ENCODE measurements at places on chromosomes 12 and 14.

GRCh38 chr14:89813617-89814031, 140.9 kb downstream of the EFCAB11 start:
- DNase-seq, result no peak

- no peak for DNase-seq
Observed at GRCh38 chr12:3527736-3528135, 36.7 kb downstream of the PRMT8 start.

GRCh38 chr12:96948782-96949181, 41.7 kb downstream of the NEDD1 start:
- no peak for DNase-seq

DNA sequence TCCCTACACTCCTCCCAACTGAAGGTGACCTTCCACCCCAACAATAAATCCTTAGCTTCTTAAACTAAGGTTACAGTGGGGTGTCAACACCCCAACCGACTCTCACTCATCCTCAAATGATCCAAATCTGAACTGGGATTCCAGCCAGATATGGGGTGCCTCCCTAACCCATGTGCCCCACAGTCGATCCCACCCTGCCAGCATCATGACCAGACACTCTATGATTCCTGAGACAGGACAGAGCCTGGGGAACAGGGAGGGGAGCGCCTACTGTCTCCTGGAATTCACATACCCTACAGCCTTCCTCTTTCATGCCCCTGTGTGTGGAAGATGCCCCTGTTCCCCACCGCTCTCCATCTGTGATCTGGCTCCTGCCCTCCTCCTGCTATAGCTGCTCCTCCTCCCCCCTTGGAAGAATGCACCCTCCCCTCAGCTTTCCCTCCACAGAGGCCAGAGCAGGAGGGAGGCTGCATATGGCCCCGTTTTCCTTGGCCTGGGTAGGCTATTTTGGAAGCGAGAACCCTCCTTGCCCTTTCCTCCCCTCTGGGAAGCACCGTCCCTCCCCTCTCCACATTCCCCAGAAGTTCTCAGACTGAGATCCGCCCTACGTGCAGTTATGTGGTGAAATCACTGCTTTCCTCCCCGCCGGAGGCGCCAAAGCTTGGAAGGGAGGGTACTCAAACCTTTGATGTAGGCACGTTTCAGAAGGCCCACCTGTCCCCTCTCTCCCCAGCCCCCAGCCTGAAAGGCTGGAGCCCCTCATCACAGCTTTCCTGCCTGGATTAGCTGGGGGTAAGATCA, 48.0 kb downstream of the SMUG1 start:
- no peak for DNase-seq

- DNase-seq, result no peak
Observed at GRCh38 chr14:100342195-100342594, 19.1 kb downstream of the SLC25A47 start.

GRCh38 chr14:104081261-104081835, 4.2 kb upstream of the ASPG start:
- no peak for DNase-seq

DNA sequence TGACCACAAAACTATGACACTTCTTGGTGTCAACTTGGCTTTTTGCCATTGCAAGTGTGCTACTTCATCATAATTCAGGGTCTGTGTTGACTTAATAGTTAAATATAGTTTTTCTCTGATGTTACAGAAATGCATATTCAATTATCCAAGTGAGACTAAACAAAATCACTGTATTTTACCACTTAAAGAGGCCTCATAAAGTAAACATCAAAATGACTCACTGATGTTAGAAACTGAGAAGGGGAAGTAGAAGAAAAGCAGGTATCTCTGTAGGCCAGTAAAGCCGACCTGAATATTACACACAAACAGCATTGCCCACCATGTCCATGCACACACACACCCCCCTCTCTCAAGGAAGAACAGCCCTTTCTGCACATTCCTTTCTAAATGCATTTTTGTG, 55.4 kb downstream of the RPAP3 start:
- DNase-seq, result no peak

DNA sequence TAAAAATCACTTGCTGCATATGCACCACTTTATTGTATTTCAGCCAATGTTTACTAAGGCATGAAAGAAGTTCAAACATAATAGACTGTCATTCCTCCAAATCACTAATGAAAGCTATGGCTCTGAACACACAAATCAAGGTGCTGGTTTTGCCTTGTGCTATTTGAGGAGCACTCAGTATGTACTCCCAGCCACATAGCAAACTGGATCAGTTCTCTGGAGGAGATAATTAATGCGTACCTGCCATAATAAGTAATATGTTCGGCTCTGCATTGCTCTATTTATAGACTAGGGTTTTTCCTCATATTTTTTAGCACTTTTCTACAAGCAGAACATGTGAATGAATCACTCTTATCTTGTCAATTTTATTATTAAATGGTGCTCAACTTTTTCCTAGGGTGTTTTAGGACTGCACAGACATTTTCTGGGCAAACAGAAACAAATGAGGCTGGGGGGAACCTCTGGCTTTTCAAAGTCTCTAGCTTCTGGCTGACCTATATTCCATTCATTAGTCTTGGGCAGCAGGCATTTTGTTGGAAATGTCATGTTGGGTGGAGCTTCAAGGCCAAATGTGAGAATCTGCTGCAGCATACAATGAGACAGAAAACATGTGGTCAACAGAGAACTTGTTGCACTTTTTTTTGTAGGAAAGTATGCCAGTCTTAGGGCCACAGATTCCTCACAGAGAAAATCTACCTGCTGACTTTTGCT, 88.4 kb downstream of the GRIP1 start:
- no peak for DNase-seq

- DNase-seq, result no peak
Observed at GRCh38 chr12:94340573-94340972, 119.1 kb downstream of the CEP83 start.

DNA sequence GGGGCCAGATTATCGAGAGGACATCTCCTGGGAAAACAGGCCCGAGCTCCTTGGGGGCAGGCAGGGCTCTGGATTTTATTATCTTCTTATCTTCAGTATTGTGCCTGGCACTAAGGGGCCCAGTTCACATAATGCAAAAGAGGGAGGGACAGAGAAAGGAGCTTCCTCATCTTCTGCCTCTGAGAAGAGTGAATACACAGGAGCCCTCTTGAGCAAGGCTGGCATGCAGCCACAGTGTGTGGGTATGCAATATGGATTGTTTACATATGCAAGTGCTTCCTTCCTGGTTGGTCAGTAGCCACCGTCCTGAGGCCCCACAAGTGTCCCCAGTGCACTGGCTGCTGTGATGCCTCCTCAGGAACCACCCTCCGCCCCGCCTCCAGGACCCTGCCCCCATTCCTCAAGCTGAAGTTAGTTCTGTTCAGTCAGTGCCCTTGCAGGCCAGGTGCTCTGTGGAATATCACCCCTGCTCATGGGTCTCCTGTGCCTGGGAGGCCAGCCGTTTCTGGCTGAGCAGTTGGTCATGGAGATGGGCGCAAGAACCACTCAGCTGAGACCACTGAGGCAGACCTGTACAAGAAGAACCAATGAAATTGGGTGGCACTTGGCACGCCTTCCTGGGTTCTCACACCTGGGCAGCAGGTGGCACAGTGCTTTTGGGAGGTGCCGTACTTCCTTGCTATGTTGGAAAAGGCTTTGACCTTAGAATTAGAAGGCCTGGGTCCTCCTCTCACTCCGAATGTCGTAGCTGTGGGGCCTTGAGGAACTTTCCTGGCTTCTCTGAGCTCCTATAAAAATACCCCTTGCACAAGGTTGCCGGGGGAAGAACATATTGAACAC, 35.1 kb upstream of the ACTN1 start:
- DNase-seq, result no peak

- no peak for DNase-seq
Observed at GRCh38 chr14:90444077-90444696, 47.4 kb downstream of the CALM1 start.

DNA sequence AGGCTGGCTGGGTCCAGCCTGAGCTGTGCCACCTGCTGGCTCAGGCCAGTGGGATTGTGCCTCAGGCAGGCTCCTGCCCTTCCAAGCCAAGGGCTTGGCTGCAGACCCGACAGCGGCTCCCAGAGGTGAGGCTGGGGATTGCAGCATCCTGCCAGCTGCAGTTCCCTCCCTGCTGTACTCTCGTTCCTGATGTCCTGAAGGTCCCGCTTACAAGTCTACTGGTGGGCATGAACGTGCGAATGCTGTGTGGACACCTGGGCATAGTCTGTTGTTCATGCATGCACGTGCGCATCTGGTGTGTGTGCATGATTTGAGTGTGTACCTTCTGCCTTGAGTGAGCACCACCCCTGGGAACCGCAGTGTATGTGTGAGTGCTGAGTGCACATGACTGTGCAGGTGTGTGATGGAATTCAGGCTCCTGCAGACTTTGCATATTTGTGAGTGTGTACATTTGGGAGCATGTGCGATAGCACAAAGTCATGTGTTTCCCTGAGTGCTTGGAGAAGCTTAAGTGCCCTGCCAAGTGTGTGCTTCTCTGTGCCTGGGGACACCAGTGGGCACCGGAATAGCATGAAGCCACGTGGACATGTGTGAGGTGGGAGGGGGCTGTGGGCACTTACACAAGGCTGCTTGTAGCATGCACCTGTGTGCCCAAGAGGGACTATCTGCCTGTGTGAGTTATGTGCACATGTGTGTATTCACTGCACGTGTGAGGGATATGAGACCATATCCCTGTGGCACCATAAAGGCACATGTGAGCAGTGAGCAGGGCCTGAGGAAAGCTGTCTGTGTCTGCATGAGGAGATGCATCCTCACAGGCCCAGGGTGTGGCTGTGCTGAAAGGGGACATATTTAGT, 19.3 kb upstream of the KRT7 start:
- DNase-seq, result peak; percentile 57

GRCh38 chr12:51977320-51977753, 25.8 kb downstream of the ACVR1B start:
- no peak for DNase-seq

GRCh38 chr14:65223636-65224035, 121.3 kb upstream of the MAX start:
- DNase-seq, result no peak

DNA sequence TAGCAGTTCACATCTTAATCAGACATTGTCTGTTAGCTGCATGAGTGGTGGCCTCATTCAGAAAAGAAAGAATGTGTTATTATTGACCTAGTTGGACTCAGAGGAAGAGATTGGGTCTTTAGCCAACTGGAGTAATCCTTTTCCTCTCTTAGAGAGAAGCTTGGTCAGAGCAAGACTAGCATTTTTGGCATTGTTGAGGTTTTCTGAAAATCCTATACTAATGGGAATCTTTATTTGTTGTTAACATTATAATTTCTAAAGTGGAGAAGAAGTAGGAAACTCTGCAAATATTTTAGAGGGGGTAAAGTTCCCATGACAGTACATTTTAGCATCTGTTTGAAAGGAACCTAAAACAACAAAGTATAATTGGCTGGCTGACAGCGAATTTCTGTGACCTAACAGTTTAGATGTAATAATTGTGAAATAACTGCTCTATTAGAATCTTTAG, 9.7 kb downstream of the TOX4 start:
- DNase-seq, result no peak

- DNase-seq, result no peak
Observed at GRCh38 chr12:121750507-121750955, 38.0 kb downstream of the TMEM120B start.

- no peak for DNase-seq
Observed at GRCh38 chr12:129570796-129571400, 332.9 kb downstream of the TMEM132D start.

DNA sequence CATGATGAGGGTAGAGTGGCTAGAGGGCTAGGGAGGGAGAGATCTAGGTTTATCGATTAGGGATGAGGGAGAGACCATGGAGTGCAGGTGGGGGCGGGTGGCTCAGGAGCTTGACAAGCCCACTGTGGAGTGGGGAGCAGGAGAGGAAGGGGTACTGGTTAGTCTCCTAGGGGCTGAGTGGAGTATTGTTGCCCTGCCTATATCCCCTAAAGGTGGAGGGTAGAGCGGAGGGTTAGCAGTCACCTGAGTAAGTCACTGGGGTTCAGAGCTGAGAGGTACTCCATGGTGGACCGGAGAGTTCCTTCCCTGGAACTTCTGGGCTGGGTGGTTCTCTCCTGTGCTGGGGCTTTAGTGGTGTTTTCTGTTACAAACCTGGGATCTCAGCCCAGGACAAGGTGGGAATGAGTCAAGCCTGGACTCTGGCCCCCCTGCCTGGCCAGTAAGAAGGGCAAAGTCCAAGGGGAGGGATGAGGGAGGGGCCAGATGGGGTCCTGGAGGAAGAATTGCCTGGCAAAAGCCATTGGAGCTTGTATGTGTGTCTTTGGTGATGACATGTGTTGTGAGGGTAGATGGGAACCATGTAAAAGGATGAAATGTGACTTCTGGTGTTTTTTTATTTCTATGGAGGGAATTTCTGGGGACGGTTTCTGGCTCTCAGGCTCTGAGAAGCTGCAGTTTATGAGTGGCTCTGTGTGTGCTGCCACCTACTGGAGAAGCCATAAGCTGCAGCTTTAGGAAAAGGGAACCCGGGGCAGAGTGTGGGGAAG, at the start of gene CIDEB:
TSS of gene CIDEB (minus strand) at position 403 of the 767 bp plus-strand sequence. CDS start at position 284, 119 bp downstream.
- DNase-seq, result no peak

Data from GM19239 (cell line).